ENCODE measurements at places on chromosomes 3 and 15.

DNA sequence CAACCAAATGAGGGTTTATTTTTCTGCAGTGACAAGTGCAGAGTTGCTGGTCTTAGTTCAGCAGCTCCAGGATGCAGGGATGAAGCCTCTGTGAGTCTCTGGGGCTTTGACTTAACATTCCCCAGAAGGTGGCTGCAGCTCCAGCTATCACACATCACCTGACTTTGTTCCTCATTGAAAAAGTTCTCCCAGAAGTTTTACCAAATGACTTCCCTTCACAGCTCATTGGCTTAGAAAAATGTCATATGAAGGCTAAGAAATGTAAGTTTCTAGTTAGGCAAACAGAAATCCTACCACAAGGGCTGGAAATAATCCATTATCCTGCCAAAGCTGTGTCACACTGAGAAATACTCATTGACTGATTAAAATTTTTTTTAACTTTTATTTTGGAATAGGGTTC, 184.9 kb downstream of the MINAR1 start:
- no peak for DNase-seq

DNA sequence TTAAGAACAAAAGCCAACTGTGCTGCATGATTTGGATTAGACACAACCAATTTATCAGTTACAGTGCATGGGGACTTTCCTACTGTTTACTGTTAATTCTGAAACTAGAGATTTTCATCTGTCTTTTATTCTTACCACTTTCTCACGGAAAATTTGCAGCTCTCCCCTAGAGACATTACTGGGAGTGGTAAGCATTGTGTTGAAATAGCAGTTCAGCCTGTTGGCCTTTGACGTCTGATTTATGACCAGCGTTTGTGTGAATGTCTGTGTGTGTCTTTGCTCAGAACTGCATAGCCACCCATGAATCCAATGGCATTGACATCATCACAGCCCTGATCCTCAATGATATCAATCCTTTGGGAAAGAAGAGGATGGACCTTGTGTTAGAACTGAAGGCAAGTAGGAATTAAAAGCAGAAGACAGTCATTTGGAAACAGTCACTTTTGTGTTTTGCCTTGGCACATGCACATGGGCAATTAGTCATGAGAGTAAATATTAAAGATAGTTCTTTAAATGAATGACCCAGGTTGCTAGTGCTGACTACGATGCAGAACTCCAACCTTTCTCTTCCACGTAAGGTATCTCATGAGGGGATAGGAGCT, 202.2 kb upstream of the BHLHE40 start:
- DNase-seq = no peak

DNA sequence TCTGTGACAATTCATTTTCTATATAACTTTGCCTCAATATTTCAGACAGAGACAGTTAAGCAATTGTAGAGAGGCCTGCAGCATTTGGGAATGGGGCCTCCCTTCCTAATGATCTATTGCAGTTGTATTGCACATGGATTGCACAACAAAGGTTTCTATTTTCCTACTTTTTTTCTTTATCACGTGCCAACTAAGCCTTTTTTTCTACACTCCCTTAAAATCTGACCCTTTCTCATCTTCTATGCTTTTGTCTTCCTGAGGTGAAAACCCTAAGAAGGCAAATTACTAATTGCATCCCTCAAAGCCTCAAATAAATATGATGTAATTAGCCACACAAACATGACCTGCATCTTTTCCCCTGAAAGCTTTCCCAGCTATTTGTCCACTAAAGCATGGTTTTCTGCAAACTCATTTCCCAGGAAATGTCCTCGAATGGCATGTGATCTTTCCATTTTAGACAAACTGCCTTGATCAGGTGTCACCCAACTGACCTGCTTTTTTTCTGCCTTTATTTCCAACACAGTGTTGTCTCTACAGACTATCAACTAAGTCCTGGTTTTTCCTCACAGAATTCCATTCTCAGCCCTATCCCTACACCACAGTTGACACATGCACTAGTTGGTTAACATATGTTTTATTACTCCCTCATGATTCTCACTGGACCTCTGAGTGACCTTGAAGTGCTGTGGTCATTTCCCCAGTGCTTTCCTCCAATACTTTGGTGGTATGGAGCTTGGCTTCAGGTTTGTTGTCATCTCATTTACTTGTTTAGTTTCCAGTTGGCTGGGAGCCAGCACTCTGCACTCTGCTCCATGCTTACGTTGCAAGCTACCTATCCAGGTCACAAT, 31.9 kb upstream of the TSC22D2 start:
- no peak for DNase-seq

GRCh38 chr3:10242182-10243065, 5.8 kb upstream of the TATDN2 start:
- DNase-seq = no peak

- no peak for DNase-seq
These were observed 2.0 kb downstream of the FOXP1 start for GRCh38 chr3:71581457-71582035.

- DNase-seq = no peak
These were observed 153.1 kb upstream of the GAP43 start for GRCh38 chr3:115470254-115470653.

DNA sequence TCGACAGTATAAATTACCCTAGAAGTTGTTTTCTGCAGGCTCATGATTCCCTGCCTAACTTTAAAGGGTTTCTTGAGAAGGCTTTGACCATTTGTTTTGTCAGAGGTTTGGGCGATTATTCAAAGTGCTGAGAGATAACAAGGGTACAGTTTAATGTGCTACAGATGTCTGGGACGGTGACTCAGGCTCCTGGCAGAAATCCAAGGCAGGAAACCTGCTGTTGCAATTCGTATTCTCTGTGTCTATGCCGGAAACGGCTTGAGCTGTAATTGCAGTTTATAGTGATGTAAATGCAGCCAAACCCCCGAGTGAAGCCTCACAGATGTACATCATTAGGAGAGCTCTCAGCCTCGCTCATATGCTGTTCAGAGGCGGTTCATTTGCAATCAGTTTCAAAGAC, 65.6 kb downstream of the SYNPR start:
- DNase-seq = no peak

DNA sequence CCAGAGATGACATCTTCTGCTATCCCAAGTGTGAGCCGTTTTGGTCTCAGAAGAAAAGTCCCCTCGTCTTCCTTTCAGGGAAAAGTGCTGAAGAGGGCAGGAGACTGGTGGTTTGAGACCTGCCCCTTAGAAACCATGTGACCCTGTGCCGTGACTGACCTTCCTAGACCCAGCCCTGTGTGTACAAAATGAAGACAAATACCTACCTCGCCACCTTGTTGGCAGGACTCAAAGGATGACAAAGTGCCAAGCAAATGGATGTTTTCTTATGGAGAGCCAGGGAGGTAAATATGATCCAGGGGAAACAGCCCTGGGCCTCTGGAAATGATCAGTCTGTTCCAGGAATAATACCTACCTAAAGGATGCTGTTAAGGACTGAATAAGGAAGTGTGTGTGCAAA, 41.3 kb downstream of the FAM174B start:
- no peak for DNase-seq
